ENCODE measurements at places on chromosomes 4 and X. TPM values are rescaled to one million over a fixed set of nuclear protein-coding genes. Genes with fewer than 3 reads are reported as not detected.

Gene P2RY8
- total RNA-seq = not detected

Gene OCRL
- total RNA-seq = 9.2 TPM

Gene NXT2
- total RNA-seq = 9.0 TPM

Gene CFI
- total RNA-seq = not detected

Gene CFAP99
- total RNA-seq = not detected

Gene GATA1
- total RNA-seq = not detected

Gene TEX11
- total RNA-seq = not detected

Gene ZNF157
- total RNA-seq = 0.19 TPM

Gene PHKA1
- total RNA-seq = 6.7 TPM

Gene RGN
- not detected for total RNA-seq

Gene RAB39B
- 0.30 TPM for total RNA-seq

Gene PGAM4
- not detected for total RNA-seq
